T-helper 22 cell (primary cell): ENCODE measurements at places on chromosomes 2 and 18.

DNA sequence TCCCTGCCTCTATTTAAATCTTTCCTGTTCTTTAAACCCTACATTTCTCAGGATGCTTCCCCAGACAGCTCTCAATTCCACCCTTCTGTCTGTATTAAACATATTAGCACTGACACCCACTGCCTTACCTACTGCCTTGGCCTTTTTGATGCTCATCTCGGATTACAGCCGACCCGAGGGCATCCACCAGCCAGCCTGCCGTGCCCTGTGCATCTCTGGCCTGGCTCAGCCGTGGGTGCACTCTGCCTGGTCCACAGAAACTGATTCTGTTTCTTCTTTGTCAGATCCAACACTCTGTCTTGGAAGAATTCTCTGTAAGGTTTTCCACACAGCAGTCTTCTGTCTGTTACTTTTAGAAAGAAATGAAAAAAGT is 27.2 kb downstream of the TANC1 start:
- no peak for DNase-seq

DNA sequence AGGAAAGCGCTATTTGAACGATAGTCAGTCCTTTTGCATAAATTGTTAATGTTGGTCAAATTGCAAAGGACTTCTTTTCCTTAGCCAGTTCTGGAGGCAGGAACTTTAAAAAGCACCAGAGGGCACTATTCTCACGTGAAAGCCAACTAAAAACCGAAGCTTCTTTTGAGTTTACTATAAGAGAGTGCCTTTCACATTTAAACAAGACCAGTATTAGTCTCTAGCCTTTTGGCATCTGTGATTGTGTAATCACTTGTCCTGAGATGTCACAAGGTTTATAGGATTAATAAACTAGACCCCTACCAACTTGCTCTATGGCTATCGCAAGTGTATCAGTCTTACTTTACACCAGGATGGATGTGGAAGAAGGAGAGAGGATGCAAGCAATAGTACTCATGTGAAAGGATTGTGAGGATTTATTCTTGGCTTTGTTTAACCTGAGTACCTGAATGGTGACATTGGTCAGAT is 14.4 kb upstream of the STAT4 start:
- no peak for DNase-seq

- DNase-seq: no peak
These were observed 92.3 kb downstream of the B3GNT2 start for GRCh38 chr2:62287899-62288880.

GRCh38 chr18:37476182-37476581 is 89.4 kb downstream of the CELF4 start:
- no peak for DNase-seq

DNA sequence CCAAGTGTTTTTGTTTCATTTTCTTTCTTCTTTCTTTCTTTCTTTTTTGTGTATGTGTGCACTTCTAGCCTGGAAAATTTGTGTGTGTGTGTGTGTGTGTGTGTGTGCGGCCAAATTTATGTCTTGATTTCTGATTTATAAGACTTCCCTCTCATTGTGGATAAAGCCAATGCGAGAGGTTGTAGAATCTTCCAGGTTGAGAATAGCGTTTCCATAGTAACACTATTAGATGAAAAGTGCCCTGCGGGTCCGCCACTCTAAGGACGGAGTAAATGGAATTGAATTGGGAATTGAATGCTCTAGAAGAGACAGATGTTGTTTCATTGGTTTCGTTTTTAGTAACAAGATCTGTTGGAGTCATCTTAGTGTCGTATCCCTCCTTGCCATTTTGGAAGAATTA is 81.6 kb downstream of the MEIS1 start:
- DNase-seq: no peak

- no peak for DNase-seq
These were observed 949.8 kb upstream of the LRATD1 start for GRCh38 chr2:13682540-13683272.

GRCh38 chr2:69381337-69381737 is 5.7 kb downstream of the GFPT1 start:
- DNase-seq: no peak

GRCh38 chr18:59696311-59697235 is 650 bp downstream of the CCBE1 start:
- no peak for DNase-seq
